GM12865 (cell line): ENCODE measurements at places on chromosomes 7 and 10.

- no peak for DNase-seq
These were observed 278.6 kb upstream of the HABP2 start for GRCh38 chr10:113274176-113274829.

DNA sequence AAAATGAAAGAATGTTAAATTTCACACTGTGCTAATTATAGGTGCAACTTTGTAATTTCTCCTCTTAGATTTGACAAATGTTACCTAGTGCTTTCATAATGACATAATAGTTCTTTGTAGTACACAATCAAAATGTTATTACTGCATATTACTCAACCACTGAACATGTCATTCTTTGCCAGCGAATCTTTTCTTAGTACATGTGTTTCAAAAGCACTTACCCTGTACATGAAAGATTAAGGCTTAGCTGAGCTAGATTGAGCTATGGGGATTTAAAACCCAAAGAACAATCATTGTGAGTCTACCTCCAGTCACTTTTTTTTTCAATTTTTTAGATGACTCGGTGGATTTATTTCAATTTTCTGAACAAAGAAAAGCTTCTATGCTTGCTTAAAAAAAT is 123.5 kb upstream of the FERD3L start:
- no peak for DNase-seq

GRCh38 chr7:3358991-3359390 is 57.9 kb downstream of the SDK1 start:
- DNase-seq: no peak

- no peak for DNase-seq
These were observed 149.5 kb upstream of the PHF14 start for GRCh38 chr7:10824154-10824553.

- peak; percentile 44 for DNase-seq
These were observed 47.9 kb upstream of the FOXK1 start for GRCh38 chr7:4634166-4634565.
